ENCODE measurements at places on chromosomes 4 and X.

- DNase-seq = no peak
Observed at GRCh38 chr4:183838987-183839712, 66.0 kb upstream of the STOX2 start.

GRCh38 chrX:85113746-85114145, 110.1 kb downstream of the APOOL start:
- no peak for DNase-seq

- no peak for DNase-seq
Observed at GRCh38 chrX:21963731-21964405, 23.4 kb downstream of the SMS start.

DNA sequence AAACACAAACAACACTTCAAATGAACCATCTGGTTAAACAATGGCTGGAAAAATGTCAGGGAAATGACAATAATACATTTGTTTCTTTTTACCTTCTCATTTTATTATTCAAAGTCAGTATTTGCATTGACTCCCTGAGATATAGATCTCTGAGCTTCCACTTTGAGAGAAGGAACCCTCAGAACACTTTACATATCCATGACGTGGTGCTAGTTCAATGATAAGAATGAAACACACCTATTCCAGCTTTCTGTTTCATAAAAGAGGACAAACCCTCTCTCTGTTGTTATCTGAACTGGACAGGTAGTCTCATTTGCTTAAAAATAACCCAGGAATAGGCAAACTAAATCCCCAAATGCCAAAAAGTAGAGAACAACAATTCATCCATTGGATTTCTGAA, 65.3 kb upstream of the CCSER1 start:
- DNase-seq = no peak

DNA sequence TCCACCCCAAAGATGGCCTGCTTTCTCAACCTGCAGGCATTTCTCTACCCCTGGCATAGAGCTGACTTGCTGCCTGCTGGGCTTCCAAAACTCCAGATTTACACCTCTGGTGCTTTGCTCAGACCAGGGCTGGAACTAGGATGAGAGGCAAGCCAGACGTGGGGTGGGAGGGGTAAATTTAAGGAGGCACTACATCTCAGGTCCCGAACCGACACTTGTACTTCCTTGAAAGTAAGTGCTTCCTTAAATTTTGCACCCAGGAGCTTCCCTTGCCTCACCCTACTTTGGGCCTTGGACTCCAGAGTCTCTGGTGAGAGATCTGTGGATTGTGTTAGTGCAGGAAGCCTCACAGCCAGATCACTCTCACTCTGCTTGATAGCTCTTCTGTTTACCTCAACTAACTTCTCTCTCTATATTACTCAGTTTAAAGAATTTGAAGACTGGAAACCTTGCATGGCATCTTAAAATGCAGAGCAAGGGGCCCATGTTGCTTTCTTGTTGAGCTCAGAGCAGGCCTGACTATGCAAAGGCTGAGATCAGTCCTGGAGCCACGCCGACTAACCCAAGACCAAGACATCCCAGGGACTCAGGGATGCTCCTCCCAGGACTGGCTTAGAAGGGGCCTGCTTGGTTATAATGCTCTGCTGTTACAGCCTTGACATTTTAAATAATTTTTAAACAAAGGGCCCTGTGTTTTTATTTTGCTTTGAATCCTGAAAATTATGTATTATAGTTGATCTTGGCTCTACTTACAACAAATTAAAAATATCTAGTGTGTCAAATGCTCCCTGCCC, 145.0 kb upstream of the LEF1 start:
- DNase-seq = no peak

Data from COR-L47 (cell line).